ENCODE measurements at places on chromosomes 7 and 10.

DNA sequence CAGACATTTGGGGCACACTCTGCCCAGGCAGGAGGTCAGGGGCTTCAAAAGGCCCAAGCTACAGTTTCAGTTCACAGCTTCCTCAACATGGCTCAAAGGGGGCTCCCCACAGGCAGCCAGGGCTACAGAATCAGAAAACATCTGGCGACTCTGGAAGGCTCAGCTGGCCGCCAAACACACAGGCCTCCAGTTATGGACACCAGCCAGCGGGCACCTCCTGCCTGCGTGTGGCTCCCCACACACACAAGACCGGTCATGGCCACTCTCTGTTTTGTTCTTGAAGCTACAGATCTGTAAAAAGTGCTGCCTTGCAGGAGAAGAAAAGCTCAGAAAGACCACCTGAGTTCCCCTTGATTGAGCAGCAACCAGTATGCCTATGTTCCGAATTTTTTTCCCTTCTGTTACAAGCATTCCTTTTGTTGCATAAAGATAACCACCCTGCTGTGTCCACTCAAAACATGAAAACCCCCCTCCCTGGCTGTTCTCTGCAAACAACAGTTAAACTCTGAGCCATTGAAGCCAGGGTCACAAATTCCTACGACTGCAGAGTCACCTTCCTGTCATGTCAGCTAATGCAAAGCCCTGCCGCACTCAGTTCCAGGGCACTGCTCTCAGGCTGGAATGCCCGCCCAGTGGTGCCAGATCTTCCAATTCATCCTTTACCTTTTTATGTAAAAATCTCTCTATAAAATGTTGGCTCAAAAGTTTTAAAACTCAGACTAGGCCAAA lies 33.6 kb downstream of the VSTM4 start:
- no peak for DNase-seq

DNA sequence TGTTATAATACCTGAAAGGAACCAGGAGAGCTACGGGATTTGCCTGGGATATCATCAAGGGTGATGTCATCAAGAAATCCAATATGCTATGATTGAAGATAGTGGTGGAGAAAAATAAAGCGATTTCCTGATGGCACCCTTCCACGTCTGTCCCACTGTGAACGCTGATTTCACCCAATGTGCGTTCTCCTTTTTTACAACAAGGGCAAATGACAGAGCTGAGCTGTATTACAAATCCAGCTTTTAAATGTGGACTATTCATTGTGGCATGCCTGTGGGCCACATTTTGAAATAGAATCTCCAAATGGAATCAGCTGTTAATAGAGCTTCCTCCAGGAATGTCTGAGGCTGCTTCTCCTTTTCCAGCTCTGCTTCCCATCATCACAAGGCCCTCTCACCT lies 23.3 kb downstream of the SLC13A4 start:
- no peak for DNase-seq

DNA sequence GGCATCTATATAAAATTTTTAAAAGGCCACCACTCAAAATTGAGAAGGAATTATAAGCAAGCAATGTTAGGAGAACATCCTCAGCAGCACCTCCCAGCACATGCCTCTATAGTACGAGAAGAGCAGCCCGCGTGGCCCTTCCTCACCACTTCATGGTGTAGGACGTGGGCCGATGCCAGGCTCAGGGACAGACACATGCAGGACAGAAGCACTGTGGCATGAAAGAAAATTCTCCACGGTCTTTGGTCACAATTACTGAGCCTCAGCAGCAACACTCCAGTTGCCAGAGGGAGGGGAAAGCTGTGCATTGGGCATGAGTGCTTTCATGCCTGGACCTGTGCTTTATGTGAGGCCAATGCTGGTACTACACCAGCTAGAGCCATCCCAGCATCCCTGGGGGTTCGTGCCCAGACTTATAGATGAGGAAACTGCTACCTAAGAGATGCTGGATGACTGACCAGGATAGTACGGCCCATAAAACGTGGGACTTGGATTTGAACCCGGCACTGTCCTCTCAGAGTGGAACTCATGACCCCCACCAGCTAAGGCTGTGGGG lies 164.7 kb downstream of the ADAM12 start:
- DNase-seq: no peak

- DNase-seq: no peak
These were observed 3.5 kb upstream of the FAM171A1 start for GRCh38 chr10:15374566-15374965.

- no peak for DNase-seq
These were observed 255.3 kb downstream of the INHBA start for GRCh38 chr7:41447450-41448042.

- DNase-seq: peak; percentile 46
These were observed 105.5 kb downstream of the TRIM24 start for GRCh38 chr7:138565451-138566114.

DNA sequence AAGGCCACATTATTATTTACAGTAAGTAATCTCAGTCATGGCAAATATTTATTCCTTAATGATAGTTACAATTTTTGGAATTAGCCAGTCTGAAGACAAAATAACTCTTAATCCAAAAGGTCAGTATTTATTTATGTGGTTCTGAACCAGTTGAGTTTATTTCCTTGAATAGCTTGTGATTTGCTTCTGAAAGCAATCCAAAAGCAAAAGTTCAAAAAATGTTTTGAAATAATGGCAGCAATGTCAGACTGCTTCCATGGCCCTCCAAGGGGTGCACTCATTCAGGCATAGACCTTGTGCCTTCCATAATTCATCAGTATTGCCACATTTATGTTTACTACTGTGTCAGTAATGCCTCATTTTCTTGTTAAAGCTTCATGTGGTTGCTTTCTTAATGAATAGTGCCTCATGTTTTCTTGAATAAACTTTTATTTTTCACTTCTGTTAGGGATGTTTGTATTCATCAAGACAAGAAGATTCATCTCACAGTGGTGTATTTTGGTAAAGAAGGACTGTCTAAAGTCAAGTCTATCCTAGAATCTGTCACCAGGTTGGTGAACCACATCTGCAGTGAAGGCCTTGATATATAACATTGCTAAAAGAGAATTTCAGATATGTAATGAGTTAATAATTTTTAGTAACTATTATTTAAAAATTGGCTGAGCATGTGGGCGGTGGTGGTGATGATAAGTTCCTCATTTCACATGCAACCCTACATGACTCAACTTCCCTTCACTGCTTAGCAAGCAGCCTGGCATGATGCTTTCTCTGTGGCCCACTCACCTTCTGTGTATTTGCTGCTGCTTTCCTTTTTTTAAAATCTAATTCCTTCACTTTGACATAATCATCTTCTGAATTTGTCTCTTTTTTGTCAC lies 22.0 kb downstream of the CSGALNACT2 start:
- DNase-seq: no peak

GRCh38 chr7:150949971-150950491 lies 28.1 kb downstream of the KCNH2 start:
- no peak for DNase-seq

DNA sequence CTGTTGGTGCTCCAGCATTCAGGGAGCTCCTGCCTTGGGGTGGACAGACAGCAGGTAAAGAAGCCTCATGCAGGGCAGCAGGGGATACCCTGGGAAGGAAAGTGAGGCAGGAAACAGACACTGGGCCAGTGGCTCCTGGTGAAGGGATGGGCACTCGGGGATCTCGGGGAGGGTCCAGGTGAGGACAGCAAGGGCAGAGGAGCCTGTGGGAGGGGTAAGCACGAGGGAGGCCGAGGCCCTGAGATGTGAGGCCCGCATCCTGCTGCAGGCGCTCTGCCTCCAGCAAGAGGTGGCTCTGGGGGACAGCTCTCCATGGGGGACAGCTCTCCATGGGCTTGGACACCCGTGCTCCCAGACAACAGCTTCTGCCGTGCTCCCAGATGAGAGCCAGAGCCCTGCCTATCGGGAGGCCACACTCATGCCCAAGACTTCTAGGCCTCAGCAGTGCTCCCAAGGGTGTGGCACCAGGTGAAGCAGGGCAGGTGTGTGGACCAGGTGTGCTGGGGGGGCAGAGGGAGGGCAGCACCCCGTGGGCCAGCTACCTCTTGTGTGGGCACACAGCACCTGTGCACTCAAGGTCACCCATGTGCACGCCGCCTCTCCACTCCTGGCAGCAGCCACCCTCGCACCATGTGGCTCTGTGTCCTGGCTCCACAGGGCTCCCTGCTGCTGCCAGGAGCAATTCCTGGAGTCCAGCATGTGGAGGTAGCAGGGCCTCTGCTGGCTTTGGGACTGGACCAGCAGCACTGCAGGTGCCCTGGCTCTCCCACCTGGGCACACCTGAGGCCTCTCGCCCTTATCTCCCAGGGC lies 93.6 kb upstream of the INSIG1 start:
- no peak for DNase-seq

GRCh38 chr7:84821671-84822534 lies 365.0 kb downstream of the SEMA3D start:
- DNase-seq: no peak

GRCh38 chr10:62239994-62240393 lies 28.6 kb downstream of the RTKN2 start:
- no peak for DNase-seq

GRCh38 chr7:25704413-25704812 lies 447.6 kb upstream of the NFE2L3 start:
- no peak for DNase-seq

DNA sequence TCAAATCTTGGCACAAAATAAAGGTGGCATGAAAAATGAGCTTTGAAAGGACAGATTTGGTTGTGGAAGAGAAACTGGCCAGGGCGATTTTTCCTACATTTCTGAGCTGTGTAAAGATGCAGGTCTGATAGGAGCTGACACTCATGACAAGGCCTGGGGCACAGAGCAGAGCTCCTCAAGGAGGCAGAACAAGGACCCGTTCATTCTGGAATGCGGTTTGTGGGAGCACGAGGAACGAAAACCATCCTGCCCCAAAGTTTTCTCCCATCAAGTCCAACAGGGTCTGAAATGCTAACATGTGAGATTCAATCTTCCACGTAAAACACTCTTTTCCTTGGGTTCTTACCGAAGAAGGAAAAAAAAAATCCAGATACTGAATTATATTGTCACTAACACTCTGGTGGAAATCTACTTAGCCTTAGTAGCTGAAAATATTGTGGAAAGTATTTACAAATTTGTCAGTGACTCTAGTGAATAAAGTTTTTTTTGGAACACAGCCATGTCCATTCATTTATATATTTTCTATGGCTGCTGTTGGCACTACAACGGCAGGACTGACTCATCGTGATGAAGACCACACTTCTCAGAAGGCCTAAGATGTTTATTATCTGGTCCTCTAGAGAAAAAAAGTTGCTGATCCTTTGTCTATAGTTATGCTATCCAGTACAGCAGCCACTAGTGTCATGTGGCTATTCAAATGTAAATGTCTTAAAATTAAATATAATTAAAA lies 215.7 kb downstream of the BAMBI start:
- no peak for DNase-seq

- DNase-seq: no peak
These were observed 150.2 kb downstream of the REEP3 start for GRCh38 chr10:63671317-63671937.

DNA sequence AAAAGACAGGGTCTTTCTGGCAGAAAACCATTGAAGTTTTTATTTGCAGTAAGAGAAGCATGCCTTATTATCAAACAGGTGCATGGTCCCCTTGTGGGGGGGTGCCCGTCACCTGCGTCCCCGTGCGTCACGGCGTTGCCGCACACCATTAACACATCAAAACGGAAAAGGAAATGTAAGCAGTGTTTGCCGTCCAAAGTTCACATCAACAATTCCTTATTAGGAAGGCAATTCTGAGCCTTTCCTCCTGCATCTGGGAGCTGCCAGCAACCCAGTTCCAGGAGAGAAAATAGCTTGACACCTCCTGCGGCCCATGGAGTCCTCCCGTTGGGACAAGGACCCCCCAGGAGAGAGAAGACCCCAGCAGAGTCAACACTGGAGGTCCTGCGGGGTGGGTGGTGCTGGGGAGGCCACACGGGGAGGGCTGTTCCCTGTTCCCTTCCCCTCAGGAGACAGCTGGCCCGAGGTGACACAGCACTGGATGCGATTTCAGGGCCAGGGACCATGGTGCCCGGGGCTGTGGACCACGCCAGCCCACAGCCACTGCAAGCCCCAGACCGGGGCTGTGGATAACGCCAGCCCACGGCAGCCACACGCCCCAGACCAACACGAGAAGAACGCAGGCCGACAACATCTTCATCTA lies 39.5 kb downstream of the DIP2C start:
- no peak for DNase-seq

GRCh38 chr7:34928052-34928451 lies 109.2 kb downstream of the DPY19L1 start:
- DNase-seq: peak; percentile 38

DNA sequence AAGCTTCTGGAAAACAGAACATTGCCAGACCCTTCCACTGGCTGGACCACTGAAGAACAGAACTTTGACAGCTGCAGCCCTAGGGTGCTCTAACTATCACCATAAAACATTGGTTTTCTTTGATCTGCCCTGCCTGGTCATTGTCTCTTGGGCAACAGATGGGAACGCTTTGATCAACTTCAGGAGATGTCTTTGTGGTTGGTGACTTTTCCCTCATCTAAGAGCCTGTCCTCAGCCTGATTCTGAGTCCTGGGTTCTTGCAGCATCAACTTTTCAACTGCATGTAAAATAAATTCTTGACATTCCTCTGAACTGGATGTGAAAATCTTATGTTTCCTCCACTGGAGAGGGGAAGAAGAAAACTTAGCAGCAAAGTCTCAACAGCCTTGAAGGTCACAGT lies 53.1 kb upstream of the ZNRF2 start:
- no peak for DNase-seq

DNA sequence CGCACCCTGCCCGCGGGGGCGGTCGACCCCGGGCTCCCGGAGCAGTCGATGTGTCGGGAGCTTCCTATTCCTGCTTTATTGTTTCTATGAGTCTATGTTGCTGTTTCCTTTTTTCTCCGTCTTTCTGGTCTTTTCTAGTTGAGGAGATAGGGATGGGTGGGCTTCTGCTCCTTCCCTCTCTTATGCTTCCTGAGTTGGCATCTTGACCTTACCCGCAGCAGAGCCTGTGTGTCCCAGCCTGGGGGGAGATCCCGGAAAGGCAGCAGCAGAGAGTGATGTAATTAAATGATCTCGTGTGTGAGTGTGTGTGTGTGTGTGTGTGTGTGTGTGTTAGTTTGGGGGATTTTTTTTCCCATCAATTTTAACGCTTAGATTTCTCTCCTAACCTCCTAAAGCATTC lies 486 bp upstream of the SORCS1 start:
- DNase-seq: no peak

GRCh38 chr7:21944616-21945453 lies 864 bp downstream of the CDCA7L start:
- no peak for DNase-seq

DNA sequence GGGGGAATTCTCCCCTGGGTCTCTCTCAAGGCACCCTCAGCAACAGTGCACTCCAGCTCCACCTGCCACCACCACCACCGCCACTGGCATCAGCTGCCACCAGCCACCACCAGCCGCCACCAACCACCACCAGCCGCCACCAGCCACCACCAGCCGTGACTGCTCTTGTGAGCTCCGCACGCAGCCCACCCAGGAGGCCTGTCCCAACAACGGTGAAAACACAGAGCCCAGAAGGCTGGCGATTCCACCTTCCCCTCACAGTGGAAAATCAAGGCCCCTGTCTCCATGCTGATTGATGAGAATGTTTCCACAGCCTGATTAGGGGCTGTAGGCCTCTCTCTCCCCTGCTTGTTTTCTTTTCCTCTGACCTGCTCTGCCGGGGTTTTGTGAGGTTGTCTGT lies 41.1 kb downstream of the COBL start:
- no peak for DNase-seq
